Right atrium auricular region (tissue), 2 donors: ENCODE measurements at places on chromosomes 4 and X.

DNA sequence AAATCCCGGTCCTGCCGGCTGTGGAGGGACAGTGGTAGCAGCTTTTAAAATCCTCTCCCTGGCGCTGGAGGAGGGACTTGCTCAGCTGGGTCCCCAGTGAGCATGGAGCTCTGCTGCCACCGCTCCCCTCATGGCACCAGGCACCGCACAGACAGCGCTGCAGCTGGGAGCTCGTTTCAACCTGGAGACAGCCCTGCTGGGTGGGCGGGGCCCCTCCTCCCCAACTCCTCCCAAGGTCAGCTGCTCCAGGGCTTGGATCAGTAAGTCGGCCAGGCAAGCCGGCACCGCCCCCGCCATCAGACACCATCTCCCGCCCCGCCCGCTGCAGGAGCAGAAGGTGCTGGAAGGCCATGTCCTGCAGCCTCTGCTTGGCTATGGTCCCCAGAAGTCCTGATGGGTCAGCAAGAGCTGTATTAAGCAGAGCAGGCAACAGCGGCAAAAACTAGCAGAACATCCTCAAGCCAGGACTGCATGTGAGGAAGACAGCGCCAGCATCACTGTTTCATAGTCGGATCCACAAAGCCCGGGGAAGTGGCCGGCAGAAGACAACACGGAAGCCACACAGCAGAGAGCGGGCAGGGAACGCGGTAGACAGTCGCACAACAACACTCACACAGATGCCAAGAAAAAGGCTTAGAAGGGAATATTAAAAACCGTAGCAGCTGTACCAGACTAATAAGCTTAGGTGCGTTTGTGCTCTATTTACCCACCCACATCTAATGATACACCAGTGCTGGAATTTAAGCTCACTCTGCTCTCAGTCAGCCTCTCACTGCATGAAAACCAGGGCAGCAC lies 16.2 kb downstream of the ZFYVE28 start:
- DNase-seq = peak; percentile 68

DNA sequence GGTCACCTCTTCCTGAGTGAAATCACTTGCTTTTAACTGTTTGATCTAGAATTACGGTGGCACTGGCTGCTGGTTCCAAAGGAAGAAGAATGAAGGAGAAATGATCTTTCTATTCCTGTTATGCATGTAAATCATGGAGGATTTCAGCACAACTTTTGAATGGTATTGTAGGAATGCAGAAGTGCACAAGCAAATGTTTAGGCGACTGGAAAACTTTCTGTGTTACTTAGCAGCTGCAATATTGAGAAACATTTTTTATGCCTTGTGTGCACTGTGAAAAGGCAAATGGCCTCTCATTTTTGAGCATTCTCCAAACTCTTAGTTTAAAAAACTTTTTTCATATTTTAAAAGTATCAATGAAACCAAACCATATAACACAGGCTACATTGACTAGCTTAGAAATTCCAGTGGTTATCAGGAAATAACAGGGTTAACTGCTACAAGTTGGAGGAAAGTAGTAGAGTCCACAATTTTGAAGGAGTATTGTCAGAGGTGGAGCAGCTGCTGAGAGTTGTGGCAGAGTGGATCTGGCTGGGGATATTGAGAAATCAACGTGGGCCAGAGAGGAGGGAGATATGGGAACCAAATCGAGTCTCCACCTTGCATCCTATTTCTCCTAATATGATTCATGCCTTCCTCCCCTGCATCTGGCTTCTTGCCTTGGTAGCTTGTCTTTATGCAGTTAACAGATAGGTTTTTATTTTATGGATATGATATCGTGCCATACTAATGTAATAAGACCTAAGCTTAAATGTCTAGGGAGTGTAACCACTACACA lies 32.0 kb upstream of the FHL1 start:
- no peak for DNase-seq

GRCh38 chr4:83118869-83119268 lies 4.3 kb upstream of the PLAC8 start:
- DNase-seq = no peak

GRCh38 chr4:125994024-125994423 lies 679.3 kb downstream of the FAT4 start:
- DNase-seq = no peak
